Activated CD8-positive, alpha-beta memory T cell treated with anti-CD3 and anti-CD28 coated beads for 48 hours (primary cell): ENCODE measurements at places on chromosomes 7 and 10.

DNA sequence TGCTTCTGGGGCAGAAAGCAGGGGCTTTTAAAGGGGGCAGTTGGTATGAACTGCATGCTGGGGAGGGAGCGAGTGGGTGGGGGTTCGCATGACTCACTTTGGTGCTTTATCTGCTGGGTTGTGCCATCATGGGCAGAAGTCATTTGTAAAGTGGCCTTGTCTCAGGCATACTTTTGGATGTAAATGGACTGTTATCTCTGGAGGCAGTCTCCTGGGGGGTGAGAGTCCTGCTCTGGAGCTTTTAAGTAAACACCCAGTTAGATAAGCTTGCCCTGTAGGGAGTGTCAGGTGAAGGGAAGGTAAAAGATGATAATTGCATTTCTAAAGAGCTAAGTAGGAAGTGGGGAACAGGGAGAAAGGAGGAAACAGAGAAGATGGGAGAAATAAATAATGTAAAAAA is 1.6 kb upstream of the GSTO1 start:
- no peak for DNase-seq

DNA sequence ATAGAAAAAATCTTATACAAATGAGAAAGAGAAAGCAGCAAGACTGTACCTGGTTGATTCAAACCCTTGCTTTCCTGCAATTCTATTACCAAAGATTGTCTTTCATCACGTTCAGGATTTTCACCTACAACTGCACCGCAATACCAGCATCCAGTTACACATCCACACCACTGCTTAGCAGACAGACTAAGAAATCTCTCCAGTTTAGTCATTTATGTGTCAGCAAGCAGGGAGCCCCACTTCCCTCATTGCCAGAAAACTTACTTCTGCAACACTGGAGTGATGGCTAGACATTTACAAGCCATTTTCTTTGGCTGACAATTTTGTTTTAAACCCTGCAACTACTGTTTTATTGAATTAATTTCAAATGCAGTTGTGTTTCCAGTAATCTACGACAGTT is 359.6 kb upstream of the MEOX2 start:
- no peak for DNase-seq

GRCh38 chr7:77679608-77680007 is 16.7 kb upstream of the RSBN1L start:
- DNase-seq = no peak

DNA sequence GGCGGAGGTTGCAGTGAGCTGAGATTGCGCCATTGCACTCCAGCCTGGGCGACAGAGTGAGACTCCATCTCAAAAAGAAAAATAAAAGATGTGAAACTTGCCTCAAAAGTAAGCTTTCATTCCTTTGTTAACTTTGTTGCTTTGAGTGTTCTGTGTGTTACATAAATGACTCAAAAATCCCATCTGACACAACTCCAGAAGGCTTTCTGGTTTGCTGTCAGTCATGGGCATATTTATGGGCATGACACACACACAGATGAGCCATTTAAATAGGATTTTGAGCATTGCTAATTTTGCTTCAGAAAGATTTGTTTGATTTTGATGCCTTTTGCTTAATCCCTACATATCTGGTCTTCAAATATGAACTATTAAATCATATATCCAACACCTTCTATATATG is 82.6 kb downstream of the CACNB2 start:
- no peak for DNase-seq

DNA sequence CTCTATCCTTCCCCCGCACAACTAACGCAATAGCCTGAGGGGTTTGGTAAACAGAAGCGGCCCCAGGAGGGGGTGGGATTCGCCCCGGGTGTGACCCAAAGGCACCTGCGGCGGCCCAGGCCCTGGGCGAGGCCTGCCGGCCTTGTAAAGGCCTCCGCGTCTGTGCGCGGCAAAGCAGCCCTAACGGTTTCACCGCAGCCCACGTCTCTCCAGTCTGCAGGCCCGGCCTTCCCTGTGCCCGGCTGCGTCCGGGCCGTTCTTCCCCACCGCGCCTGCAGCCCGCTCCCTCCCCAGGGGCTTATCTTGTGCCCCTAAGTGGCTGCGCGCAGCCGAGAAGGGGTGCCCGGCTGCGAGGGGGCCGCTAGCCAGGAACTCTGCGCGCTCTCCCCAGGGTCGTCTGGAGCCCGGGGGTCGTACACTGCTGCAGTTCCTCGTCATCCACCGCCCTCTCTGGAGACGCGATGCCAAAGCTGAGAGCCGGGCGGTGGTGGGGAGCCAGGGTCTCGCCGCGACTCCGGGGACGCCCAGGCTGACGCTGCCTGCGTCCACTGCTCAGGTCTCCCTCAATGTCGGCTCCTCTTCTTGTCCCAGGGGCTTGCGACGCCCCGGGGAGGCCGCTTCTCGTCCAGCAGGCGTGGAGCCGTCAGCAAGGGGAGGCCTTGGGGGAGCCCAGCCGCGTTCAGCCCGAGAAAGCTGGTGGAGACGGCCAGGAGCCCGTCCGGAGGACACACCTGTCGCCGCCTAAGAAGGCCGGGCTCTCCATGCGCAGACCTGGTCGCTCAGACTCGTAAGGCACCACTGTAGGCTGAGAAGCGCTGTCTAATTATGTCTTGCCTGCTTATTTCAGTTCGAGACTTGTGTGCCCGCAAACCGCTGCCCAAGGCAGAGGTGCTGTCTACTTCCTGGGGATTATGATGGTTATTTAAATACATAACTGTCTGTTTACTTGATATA is 132.3 kb downstream of the SPAG6 start:
- no peak for DNase-seq

GRCh38 chr10:113663908-113664307 is at the start of gene NRAP:
TSS of gene NRAP (minus strand) at chr10:113664041. CDS start at chr10:113663882, 159 bp downstream.
- DNase-seq = no peak
